ENCODE measurements at places on chromosomes 4 and X.

DNA sequence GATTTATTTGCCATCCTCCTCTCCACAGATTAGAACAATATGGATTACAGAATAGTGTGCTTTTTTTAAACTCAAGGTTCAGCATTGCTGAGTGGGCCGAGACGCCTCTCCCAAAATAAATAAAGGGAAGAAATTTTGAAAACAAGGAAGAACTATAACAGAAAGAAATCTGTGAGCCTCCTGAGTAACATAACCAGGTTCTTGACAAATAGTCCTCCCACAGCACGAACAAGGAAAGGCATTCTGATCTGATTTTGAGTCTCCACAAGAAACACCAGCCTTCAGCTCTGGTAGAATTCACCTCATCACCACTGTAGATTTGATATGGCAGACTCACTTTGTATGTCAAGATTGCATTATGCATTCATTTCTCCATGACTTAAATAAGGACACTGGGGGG is 173.6 kb downstream of the HHIP start:
- DNase-seq: no peak

DNA sequence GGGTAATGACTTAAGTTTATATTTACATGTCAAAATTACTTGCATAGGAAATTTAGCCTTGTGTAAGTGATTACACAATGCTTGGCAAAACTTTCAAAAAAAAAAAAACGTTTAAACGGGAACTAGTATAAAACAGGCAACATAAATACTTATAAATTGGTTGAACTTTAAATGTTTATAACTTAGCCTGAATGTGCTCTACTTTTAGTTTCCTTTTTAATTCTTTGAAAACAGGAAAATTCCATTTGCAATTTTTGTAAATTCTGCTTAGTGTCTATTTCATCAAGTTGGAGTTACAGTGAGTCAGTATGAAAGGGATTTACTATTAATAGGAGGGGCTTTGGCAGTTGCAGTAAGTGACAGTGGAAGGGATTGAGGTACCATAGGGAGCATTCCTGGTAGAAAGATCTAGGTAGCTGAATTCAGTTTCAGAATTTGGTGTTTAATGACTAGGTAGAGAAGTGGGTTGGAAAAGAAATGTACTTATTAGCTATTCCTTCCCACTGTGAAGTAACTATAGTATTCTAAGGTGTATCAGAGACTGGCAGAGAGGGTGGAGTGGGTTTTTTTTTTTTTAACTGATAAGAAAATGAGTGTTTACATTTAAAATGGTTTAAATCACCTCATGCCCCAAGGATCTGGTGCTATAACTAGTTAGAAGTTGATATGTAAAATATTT is 2.8 kb downstream of the STAG2 start:
- DNase-seq: no peak

GRCh38 chrX:46298821-46299220 is 246.4 kb downstream of the ZNF674 start:
- no peak for DNase-seq

DNA sequence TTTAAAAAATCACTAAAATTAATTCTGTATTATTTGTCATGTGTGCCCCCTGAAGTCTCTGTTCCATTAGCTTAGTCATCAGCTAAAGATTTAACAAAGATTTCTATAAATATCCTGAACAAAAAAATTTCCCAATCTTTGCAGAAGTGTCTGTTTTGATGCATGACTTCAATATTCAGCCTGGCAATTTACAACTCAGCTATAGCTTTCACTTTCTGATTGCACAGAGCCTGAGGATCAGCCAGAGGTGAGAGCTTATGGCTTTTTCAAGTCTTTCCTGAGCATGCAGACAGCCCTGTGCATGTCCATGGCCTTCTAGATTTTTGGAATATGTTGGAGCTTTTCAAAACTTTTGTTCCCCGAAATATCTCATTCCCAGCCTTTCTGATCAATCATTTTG is 420.1 kb downstream of the ZNF674 start:
- DNase-seq: no peak

GRCh38 chrX:24204331-24204730 is 54.8 kb downstream of the ZFX start:
- DNase-seq: no peak

- no peak for DNase-seq
Observed at GRCh38 chr4:94290245-94290644, 52.4 kb downstream of the HPGDS start.

GRCh38 chrX:37926700-37927099 is 79.3 kb upstream of the DYNLT3 start:
- DNase-seq: no peak

DNA sequence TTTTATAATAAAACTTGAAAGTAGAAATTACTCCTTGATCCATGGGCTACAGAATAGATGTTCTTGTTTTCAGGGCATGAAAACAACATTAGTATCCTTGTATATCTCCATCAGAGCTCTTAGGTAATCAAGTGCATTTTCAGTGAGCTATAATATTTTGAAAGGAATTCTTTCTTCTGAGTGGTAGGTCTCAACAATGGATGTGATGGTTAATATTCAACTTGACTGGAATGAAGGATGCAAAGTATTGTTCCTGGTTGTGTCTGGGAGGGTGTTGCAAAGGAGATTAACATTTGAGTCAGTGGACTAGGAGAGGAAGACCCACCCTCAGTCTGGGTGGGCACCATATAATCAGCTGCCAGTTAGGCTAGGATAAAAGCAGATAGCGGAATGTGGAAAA is 100.1 kb downstream of the LCORL start:
- DNase-seq: no peak

All from left ventricle myocardium inferior (tissue), 1 donor.